ENCODE measurements at places on chromosomes 6 and 20. TPM values are rescaled to one million over a fixed set of nuclear protein-coding genes. Genes with fewer than 3 reads are reported as not detected.
A peak's percentile ranks its signal among the peaks of the same experiment; 100 is the strongest.

GRCh38 chr6:156771047-156771446 is 6.1 kb upstream of the ARID1B start:
- no peaks in the 10 kb centered on the region for H3K36me3 ChIP-seq
- H3K27me3 ChIP-seq: no peaks in the 10 kb centered on the region
- peaks cover 14% of the 10 kb centered on the region for H3K4me1 ChIP-seq
- no peak overlapping the region for H3K4me3 ChIP-seq

DNA sequence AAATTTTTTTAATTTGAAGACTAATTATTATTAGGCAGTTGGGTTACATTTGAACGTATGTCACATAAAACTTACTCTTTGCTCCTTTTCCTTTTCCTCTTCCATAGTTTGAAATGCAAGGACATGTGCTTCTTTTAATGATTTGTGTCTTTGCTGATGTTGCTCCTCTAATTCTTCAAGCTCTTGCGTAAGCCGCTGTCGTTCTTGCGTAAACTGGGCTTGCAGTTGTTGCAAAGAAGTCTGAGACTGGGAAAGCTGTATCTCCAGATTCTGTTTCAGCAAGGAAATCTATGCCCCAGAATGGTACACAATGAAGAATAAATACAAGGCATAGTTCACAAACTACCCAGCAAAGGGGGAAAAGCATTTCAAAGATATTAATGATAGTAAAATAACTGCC is 45.1 kb upstream of the MCM9 start:
- peaks cover 8% of the 10 kb centered on the region for H3K36me3 ChIP-seq
- H3K4me3 ChIP-seq: no peak overlapping the region
- H3K4me1 ChIP-seq: peaks cover 7% of the 10 kb centered on the region
- H3K27ac ChIP-seq: no peak overlapping the region

DNA sequence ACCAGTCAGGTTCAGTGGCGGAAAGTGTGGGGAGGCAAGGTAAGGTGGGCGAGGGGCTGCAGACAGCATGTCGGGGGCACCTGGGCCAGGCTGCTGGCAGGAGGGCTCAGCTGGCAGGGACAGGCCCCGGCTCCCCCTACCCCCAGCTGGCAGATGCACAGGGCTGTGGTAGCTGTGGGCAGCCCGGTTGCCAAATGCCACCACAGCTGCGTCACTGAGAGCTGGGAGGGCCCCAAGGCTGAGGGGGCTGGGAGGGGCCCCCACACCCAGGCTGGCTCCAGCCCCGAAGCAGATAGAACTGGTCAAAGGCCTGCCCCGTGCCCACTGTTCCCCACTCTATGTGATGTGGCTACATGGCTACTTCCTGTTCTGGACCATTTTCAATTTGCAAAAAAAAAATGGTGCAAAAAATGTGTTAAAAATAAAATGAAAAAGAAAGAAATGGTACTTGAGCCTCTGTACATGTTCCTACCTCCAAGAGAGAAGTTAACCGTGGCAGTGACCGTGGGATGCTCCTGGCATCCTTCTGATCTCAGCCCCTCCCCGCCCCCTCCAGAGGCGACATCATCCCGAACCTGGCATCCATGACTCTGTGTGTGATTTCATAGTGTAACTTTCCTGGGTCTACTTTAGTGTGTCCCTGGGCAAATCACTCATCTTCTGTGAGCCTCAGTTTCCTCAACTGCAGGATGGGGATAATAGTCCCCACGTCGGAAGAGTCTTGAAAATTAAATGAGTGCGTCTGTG is 64.4 kb downstream of the UBE2V1 start:
- H3K27ac ChIP-seq: peak overlapping the region; percentile 28
- no peaks in the 10 kb centered on the region for H3K36me3 ChIP-seq
- peak; percentile 62 for DNase-seq
- peaks cover 18% of the 10 kb centered on the region for H3K27me3 ChIP-seq
- H3K4me1 ChIP-seq: peaks cover 25% of the 10 kb centered on the region

DNA sequence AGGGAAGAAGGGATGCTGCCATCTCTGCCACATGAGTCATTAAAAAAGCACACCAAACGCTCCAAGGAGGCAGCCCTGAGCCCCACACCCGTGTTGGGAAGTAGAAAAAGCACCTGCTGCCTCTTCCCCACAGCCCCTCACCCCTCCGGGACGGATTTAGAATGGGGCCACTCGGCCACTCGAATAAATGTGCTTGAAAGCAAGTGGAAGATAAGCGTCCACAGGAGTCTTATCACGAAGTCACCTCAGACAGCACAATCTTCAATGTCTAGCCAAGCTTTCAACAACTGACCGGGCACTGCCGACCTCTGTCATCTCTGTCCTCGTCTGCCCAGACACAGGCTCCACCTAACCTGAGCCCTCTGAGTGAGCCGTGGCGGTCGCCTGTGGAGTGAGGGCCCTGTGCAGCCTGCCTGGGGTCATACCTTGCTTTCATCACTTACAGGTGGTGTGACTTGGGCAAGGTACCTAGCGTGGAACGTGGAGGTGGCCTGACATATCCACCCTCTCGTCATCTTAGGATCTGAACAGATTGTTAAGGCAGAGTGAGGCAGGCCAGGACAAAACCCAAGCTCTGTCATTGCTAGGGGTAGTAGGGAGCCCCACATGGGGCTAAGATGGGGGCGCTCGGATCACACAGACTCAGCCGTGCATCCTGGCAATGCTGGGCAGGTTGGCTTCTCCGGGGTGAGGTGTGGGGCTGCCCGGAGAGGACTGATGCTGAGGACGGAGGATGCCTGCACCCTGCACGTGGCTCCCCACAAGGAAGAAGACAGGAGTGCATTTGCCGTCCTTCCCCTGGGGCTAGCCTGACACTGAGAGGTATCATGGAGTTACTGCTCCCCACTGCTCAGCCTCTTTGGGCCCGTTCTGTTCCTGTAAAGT is 34.8 kb downstream of the PSMG4 start:
- DNase-seq: no peak
- H3K27me3 ChIP-seq: no peaks in the 10 kb centered on the region
- no peaks in the 10 kb centered on the region for H3K4me1 ChIP-seq
- H3K36me3 ChIP-seq: no peaks in the 10 kb centered on the region

SASH1 gene
- 0.47 TPM for total RNA-seq

GRCh38 chr6:41298785-41299502 is 12.5 kb upstream of the TREM1 start:
- DNase-seq: no peak
- peaks cover 10% of the 10 kb centered on the region for H3K36me3 ChIP-seq
- H3K4me1 ChIP-seq: peaks cover 26% of the 10 kb centered on the region
- H3K4me3 ChIP-seq: no peak overlapping the region
- peak overlapping the region; percentile 40 for H3K27ac ChIP-seq

DBNDD2 gene
- total RNA-seq: 6.6 TPM

DNA sequence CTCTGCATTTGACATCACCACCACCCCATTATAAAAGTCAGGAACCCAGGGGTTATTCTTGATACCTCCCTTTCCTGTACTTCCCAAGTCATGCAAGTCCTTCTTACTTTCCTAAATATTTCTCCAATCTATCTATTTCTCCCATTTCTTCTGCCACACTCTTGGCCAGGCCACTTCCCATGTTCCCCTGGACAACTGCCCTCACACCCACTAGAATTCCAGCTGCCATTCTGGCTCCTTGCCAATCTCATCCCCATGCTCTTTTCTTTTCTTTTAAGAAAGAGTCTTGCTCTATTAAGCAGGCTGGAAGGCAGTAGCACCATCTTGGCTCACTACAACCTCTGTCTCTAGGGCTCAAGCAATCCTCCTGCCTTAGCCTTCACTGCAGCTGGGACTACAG is 15.2 kb downstream of the DEFB132 start:
- DNase-seq: no peak
- H3K27ac ChIP-seq: no peak overlapping the region
- H3K4me3 ChIP-seq: no peak overlapping the region
- H3K36me3 ChIP-seq: peaks cover 3% of the 10 kb centered on the region

GRCh38 chr6:83702077-83702476 is 6.8 kb downstream of the SNAP91 start:
- no peak overlapping the region for H3K27ac ChIP-seq
- DNase-seq: no peak
- no peaks in the 10 kb centered on the region for H3K36me3 ChIP-seq
- H3K27me3 ChIP-seq: peaks cover 14% of the 10 kb centered on the region
- no peaks in the 10 kb centered on the region for H3K4me1 ChIP-seq
- no peak overlapping the region for H3K4me3 ChIP-seq
